Stimulated activated CD8-positive, alpha-beta memory T cell treated with anti-CD3 and anti-CD28 coated beads, Interleukin-4, amount 100 ng/mL, for 1 hour (primary cell): ENCODE measurements at places on chromosomes 5 and 9.

- DNase-seq = peak; percentile 22
Observed at GRCh38 chr5:142014911-142015584, 2.2 kb upstream of the GNPDA1 start.

- no peak for DNase-seq
Observed at GRCh38 chr5:134902071-134902801, 2.7 kb upstream of the PCBD2 start.

DNA sequence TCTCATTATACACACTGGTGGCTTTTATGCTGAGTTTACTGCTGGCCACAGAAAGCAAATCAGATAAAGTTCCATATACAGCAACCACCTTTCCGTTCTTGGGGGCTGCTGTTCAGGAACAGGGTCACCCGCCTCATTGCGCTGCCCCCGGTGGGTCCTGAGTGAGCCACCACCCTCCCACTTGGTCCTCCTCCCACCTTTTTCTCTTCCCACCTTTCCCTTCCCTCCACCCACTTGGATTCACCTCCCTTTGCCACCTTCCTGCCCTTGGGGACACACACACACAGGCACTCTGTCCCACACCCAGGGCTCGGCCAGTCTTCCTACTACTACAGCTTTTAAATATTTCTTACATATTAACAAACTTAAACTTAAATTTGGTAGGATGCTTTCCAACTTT lies 127.6 kb downstream of the WDR70 start:
- no peak for DNase-seq

DNA sequence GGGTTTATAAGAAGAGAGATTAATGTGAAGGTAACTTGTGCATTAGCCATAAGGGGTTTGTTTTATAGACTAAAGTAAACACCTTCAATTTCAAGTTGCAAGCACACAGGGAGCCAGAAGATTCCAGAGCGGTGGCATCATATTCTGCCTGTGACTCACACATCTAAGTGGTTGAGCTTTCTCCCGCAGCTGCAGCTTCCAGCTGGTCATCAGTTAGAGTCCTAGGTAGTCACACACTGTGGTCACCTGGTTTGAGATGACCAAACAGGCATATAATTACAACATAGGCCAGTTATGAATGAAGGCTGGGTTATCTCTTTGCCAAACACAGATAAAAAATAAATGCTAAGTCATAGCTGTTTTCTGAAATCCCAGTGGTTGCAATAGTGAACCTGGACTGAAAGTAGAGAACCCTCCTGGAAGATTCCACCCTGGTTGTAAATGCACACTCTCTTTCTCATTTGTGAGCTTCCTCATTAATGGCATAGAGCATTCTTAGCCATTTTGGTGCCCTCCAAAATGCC lies 171.3 kb downstream of the GDNF start:
- DNase-seq = no peak

- DNase-seq = no peak
Observed at GRCh38 chr5:92885950-92886349, 695.1 kb downstream of the NR2F1-AS1 start.

GRCh38 chr5:6900247-6901227 lies 187.3 kb downstream of the TENT4A start:
- DNase-seq = no peak

GRCh38 chr5:54363669-54364068 lies 53.3 kb upstream of the ARL15 start:
- no peak for DNase-seq
